Activated CD8-positive, alpha-beta memory T cell treated with anti-CD3 and anti-CD28 coated beads, Interleukin-2, amount 50 U/mL, for 4 hours (primary cell): ENCODE measurements at places on chromosomes 4 and X.
A peak's percentile ranks its signal among the peaks of the same experiment; 100 is the strongest.

- DNase-seq, result no peak
Measured at GRCh38 chrX:84046403-84046984, 141.5 kb downstream of the RPS6KA6 start.

DNA sequence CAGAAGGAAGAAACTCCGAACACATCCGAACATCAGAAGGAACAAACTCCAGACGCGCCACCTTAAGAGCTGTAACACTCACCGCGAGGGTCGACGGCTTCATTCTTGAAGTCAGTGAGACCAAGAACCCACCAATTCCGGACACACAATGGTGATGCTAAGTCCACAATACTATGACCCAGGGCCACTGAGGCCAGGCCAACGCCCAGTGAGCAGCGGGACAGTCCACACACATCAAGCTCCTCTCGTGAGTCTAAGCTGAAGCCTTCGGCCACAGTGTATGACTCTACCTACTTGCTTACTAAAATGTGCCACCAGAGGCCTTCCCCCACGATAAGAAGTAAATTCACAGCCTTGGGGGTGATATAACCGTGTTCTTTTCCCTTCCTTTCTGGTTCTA is 10.2 kb upstream of the CDKN2AIP start:
- DNase-seq, result no peak

DNA sequence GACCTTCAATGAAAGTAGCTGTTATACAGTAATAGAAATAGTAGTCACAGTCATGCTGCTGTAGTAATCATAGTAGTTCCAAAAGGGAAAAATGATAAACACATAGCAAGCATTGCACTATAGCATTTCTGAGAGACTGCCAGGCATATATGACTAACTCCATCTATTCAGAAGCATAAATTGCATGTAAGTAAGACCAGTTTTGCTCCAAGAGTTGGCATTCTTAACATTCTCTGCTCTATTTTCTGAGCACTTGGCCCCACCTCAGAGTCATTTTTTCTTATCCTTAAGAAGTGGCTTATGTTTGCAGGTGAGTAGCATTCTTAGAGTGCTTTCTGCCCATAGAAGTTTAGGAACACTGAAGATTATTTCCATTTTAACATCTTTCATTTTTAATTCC is 490.3 kb upstream of the TECRL start:
- no peak for DNase-seq

- no peak for DNase-seq
Measured at GRCh38 chrX:111444881-111445280, 32.9 kb upstream of the DCX start.

DNA sequence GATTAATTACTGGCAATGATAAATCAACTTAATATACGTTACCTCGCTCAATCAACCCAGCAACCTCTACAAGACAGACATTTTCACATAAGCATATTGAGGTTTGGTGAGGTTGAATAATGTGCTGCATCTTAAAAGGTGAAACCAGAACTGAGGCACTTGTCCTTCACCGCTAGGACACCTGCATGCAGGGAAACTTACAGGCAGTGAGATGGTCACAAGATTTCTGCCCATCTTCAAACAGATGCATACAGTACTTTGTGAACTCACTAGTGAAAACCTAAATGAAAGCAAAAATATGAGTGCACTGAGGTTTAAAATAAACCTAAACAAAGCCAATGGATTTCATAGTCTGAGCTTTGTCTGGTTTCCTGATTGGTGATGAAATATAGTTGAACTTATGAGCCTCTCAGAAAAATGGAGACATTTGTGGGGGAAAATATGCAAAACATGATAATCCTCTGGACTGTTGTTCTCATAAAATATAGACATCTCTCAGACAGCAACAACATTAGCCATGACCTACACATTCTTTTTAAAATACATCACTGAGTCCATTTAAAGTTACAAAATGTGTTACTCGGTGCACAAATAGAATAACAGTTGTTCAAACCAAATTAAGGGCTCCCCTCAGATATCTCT is 20.9 kb upstream of the PRSS12 start:
- DNase-seq, result no peak

DNA sequence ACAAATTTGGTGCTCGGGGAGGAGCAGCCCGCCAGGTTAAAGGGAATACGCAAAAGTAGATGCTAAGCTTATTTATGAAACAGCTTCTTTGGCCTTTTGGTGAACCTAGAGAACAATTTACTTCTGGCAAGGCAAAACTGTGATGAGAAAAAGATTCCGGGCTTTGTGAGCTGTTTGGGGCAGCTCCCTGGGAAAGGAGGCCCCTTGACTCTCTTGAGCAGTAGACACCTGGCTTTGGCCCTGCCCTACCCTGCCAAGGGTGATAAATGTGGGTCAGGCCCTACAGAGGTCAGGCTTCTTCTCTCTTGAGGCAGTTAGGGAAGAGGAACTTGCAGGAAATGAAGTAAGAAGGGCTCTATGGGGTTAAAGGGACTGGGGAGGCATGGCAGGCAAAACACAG is 509.6 kb downstream of the MID1IP1 start:
- DNase-seq, result no peak

GRCh38 chr4:133623847-133624246 is 474.8 kb downstream of the PCDH10 start:
- DNase-seq, result no peak

DNA sequence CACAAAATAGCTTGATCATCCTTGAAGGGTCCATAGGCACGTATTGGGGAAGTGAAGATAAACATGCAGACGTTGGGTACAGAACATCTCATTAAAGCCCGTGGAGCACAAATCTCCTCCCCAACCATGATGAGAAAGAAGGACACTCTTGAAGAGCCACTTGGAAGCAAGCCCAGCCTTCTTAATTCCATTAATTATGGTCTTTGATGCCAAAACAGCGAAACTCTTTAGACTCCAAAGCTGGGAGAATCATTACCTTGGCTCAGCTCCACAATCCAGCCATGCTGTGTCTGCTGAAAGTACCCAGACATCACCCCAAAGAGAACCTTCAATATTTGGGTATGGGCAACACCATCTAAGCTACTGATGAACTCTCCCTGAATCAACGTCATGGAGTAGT is 169.0 kb upstream of the MBNL3 start:
- no peak for DNase-seq

GRCh38 chr4:48620093-48620492 is 130.0 kb downstream of the ZAR1 start:
- DNase-seq, result no peak

DNA sequence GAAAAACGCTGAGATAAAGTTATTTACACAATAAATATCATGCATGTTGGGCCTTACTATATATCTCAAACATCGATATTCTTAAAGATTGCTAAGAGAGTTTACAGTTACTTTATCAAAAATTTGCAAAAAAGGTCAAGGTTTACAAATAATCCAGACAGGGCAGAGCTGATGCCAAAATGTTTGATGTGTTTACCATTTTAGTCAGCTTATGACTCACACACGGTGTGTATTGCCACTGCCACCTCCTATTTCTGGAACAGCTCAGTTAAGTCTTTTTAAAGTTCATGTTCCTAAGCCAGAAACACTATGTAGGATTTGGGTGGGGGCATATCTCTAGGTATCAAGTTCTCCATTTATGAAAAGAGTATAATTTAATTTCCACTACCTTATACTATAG is 580.6 kb downstream of the INPP4B start:
- no peak for DNase-seq

GRCh38 chrX:11050013-11050412 is 61.1 kb upstream of the HCCS start:
- DNase-seq, result no peak

GRCh38 chr4:117740736-117741135 is 293.6 kb upstream of the NDST3 start:
- no peak for DNase-seq

GRCh38 chr4:142352712-142353111 is 493.4 kb downstream of the INPP4B start:
- DNase-seq, result no peak

- no peak for DNase-seq
Measured at GRCh38 chr4:42733380-42733779, 76.5 kb upstream of the ATP8A1 start.

GRCh38 chrX:47384502-47384901 is 14.1 kb downstream of the ZNF157 start:
- peak; percentile 72 for DNase-seq

GRCh38 chr4:170111085-170111484 is 21.3 kb upstream of the AADAT start:
- DNase-seq, result no peak

GRCh38 chr4:173801876-173802661 is 272.0 kb upstream of the HAND2 start:
- no peak for DNase-seq

GRCh38 chr4:53786632-53787031 is 195.3 kb upstream of the LNX1 start:
- no peak for DNase-seq

- DNase-seq, result no peak
Measured at GRCh38 chr4:149135062-149135461, 680.6 kb downstream of the IQCM start.

- no peak for DNase-seq
Measured at GRCh38 chrX:39601231-39602177, 496.3 kb downstream of the BCOR start.

DNA sequence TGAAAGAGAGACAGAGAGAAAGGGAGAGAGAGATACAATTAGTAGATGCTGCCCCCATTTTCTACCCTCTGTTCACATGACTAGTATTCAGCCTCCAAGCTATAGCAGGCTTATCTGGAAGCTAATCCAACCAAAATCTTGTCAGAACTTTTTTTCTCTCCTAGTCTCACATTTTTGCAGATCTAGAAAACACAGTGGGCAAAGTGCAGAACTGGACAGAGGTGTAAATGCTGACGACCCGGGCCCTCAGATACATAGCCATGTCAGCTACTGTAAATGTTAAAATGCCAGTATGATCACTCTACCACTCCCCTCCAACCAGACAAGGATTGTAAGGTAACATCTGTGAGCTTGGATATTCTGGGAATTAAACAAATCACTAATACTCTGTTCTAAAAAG is 34.3 kb downstream of the GPC3 start:
- DNase-seq, result no peak

DNA sequence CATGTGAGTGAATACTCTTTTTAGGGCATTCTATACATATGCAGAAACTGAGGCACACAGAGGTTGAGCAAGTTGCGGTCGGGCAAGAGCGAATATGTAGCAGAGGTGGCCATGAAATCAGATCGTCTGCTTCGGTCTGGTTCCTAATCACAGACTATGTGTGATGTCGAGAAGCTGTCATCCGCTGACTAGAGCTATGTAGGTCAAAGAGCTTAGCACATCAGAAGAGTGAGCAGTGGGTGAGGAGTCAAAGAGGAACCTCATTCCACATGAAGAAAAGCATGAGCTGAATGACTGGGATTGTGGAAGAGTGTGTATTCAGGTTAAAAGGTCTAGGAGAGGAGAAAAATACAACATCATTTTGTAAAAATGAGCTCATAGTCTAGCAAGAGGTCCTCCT is 19.0 kb downstream of the GAB3 start:
- no peak for DNase-seq

- no peak for DNase-seq
Measured at GRCh38 chr4:159075531-159075932, 27.3 kb upstream of the RAPGEF2 start.

- no peak for DNase-seq
Measured at GRCh38 chr4:56197387-56197786, 189.9 kb downstream of the AASDH start.
